ENCODE measurements at places on chromosomes 4 and X. TPM values are rescaled to one million over a fixed set of nuclear protein-coding genes. Genes with fewer than 3 reads are reported as not detected.

Gene ADH1A
- not detected for total RNA-seq

Gene RAB39B
- total RNA-seq = 8.3 TPM

Gene CRMP1
- 0.83 TPM for total RNA-seq

Gene RHOXF1
- not detected for total RNA-seq

Gene DMRTC1
- total RNA-seq = 0.23 TPM

Gene REPS2
- total RNA-seq = 9.6 TPM

Gene UXT
- 102 TPM for total RNA-seq

Gene ARMCX2
- total RNA-seq = 20.7 TPM

Gene XAGE5
- not detected for total RNA-seq

Gene FREM3
- not detected for total RNA-seq

DNA sequence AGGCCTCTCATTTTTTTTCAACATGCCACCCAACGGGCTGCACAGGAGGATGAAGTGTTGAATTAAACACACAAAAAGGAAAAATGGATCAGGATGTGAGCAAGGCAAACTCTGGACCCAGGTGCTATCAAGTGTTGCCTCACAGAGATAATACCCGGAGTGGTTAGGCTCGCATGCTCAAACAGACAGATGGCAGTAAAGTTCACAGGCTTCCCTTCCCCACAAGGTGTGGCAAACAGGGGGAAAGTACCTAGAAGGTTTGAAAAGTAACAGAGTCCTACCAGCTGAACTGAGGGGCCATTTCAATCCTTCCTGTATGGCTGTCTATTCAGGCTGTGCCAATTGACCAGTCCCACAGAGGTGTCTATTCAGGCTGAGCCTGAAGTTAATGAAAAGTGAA, 123.9 kb upstream of the GC start:
- no peaks in the 10 kb centered on the region for H3K27me3 ChIP-seq
- no peaks in the 10 kb centered on the region for H3K4me1 ChIP-seq
- H3K4me3 ChIP-seq = no peak overlapping the region
- no peak for DNase-seq
- H3K36me3 ChIP-seq = no peaks in the 10 kb centered on the region

GRCh38 chrX:41728125-41728524, 4.1 kb downstream of the GPR82 start:
- H3K4me1 ChIP-seq = peaks cover 18% of the 10 kb centered on the region
- H3K27ac ChIP-seq = no peak overlapping the region
- H3K36me3 ChIP-seq = no peaks in the 10 kb centered on the region
- H3K4me3 ChIP-seq = no peak overlapping the region
- no peak for DNase-seq
- no peaks in the 10 kb centered on the region for H3K27me3 ChIP-seq

- H3K36me3 ChIP-seq = no peaks in the 10 kb centered on the region
- DNase-seq = no peak
- no peaks in the 10 kb centered on the region for H3K27me3 ChIP-seq
These were observed 220.8 kb downstream of the SPANXN3 start for GRCh38 chrX:143296521-143296920.

- no peak overlapping the region for H3K4me3 ChIP-seq
- no peaks in the 10 kb centered on the region for H3K36me3 ChIP-seq
- DNase-seq = no peak
- no peaks in the 10 kb centered on the region for H3K27me3 ChIP-seq
These were observed 869.0 kb downstream of the SH3BGRL start for GRCh38 chrX:82070948-82071347.

GRCh38 chrX:111098874-111099273, 2.9 kb downstream of the PAK3 start:
- H3K27ac ChIP-seq = no peak overlapping the region
- H3K4me3 ChIP-seq = no peak overlapping the region
- no peaks in the 10 kb centered on the region for H3K27me3 ChIP-seq
- H3K4me1 ChIP-seq = peaks cover 4% of the 10 kb centered on the region
- H3K36me3 ChIP-seq = no peaks in the 10 kb centered on the region
- peak; percentile 86 for DNase-seq

DNA sequence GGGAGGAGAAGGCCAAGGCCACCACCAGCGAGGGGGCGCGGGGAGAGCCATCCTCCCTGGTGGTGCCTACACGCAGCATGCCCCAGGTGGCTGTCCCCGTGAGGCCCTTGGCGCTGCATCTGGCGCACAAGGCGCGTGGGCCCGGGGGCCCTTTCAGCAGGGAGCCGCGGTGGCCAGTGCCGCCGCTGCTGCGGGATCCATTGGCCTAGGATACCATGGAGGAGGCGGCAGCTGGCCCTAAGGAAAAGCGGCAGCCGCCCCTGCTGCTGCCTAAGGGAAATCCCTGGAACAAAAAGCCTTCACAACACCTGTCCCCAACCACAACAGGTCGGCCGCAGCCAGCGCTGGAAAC, 1059.6 kb downstream of the TECRL start:
- no peaks in the 10 kb centered on the region for H3K27me3 ChIP-seq
- H3K36me3 ChIP-seq = no peaks in the 10 kb centered on the region
- DNase-seq = no peak
- no peak overlapping the region for H3K27ac ChIP-seq

DNA sequence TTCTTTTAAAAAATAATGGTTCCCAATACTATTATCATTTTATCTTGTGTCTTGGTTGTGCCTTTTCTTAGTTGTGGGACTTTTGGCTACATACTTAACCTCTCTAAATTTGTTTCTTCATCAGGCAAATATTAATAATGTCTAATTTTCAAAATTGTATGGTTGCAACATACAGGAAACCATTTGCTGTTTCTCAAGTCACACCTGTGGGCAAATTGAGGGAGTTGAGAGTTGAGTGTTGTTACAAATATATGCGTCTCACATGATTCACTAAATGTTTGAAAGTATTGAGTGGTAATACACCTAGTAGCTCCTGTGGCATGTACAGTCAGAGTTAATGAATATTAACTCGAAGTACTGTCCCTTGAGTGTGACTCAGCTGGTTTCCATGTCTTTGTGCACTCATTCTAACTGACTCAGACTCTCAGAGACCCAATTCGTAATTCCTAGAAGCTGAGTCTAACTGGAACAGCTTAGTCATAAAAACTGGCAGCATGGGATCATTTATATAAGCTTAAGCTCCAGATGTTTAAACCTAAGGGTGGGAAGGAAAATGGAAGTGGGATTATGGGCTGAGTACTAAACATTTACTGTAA, 802.4 kb downstream of the TRIML1 start:
- H3K27me3 ChIP-seq = no peaks in the 10 kb centered on the region
- DNase-seq = no peak
- H3K36me3 ChIP-seq = no peaks in the 10 kb centered on the region
- H3K4me3 ChIP-seq = no peak overlapping the region

GRCh38 chr4:151415978-151416377, 7.0 kb downstream of the FHIP1A start:
- H3K4me3 ChIP-seq = no peak overlapping the region
- no peak for DNase-seq
- no peaks in the 10 kb centered on the region for H3K4me1 ChIP-seq
- no peak overlapping the region for H3K27ac ChIP-seq

DNA sequence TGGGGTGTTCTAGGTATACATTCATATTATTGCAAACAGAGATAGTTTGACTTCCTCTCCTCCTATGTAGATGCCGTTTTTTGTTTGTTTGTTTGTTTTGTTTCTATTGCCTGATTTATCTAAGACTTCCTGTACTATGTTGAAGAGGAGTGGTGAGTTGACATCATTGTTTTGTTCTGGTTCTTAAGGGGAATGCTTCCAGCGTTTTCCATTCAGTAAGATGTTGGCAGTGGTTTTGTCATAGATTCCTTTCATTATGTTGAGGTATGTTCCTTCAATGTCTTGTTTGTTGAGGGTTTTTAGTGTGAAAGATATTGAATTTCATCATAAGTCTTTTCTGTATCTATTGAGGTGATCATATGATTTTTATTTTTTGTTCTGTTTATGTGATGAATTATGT, 401.6 kb upstream of the EPHA5 start:
- H3K36me3 ChIP-seq = no peaks in the 10 kb centered on the region
- no peak overlapping the region for H3K27ac ChIP-seq
- no peaks in the 10 kb centered on the region for H3K4me1 ChIP-seq
- H3K27me3 ChIP-seq = no peaks in the 10 kb centered on the region

- no peak overlapping the region for H3K27ac ChIP-seq
- H3K27me3 ChIP-seq = no peaks in the 10 kb centered on the region
- no peaks in the 10 kb centered on the region for H3K4me1 ChIP-seq
These were observed 501.9 kb downstream of the GABRG1 start for GRCh38 chr4:45621971-45622370.

GRCh38 chr4:110808351-110808878, 185.5 kb upstream of the PITX2 start:
- no peak overlapping the region for H3K27ac ChIP-seq
- H3K36me3 ChIP-seq = no peaks in the 10 kb centered on the region
- DNase-seq = no peak
- H3K27me3 ChIP-seq = no peaks in the 10 kb centered on the region
- H3K4me3 ChIP-seq = no peak overlapping the region
- no peaks in the 10 kb centered on the region for H3K4me1 ChIP-seq

DNA sequence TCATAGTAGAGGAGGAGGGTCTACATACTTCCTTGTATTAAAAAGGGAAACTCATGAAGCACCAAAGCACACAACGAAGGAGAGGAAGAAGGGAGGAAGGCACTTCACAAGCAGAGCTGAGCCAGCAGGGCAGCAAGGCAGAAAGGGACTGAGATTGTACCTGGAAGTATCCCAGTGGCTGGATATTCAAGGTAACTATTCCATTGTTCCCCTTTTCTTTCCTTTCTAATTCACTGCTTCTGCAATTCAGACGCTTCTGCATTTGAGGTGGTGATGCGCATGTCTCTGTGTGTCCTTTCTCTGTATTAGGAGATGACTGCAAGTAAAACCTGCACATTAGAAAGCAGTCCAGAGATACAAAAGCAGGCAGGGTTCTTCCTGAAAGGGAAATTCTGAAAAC, 54.9 kb downstream of the UBQLN2 start:
- no peak for DNase-seq
- no peak overlapping the region for H3K4me3 ChIP-seq
- no peaks in the 10 kb centered on the region for H3K27me3 ChIP-seq
- no peaks in the 10 kb centered on the region for H3K36me3 ChIP-seq

- no peak for DNase-seq
- no peaks in the 10 kb centered on the region for H3K4me1 ChIP-seq
- no peaks in the 10 kb centered on the region for H3K27me3 ChIP-seq
- H3K4me3 ChIP-seq = no peak overlapping the region
These were observed 231.7 kb upstream of the TAPT1 start for GRCh38 chr4:16457944-16458343.

DNA sequence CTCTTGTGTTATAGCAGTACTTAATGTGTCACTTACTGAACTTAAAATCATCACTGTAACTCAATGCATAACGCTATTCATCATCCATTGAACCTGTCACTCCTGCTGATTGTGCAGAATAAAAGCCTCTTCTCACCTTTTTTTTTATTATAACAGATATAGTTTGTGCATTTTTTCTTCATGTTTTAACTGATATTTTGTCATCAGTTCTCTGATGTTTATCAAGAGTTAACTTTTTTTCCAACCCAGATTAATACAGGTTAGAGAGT, 100.4 kb downstream of the SLIT2 start:
- DNase-seq = no peak
- no peaks in the 10 kb centered on the region for H3K36me3 ChIP-seq
- no peak overlapping the region for H3K27ac ChIP-seq

DNA sequence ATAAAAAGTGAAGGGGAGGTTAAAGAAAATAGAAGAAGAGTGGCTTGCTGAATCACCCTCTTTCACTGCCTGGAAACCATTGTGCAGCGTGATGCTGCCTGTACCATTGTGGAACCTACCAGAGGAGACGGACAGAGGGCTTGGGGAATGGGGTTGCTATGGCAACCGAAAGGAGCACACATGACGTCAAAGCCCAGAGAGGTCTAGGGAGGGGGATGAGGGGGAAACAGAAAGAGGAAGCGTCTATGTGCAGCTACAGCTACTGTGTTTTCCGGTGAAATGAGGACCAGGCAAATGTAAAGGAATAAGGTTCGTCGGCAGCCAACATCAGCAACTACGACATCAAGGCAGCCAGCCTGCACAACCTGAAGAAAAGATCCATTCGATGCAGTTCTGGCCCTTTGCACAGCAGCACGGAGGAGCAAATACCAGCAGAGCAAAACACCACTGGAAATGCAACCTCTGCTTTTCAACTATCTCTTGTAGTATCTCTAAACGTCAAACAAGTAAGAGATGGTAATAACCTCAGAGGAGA, at the start of gene MAPK10:
Gene MAPK10, minus strand, starts transcription at position 110 of the 535 bp plus-strand sequence.
- H3K36me3 ChIP-seq = no peaks in the 10 kb centered on the region
- no peaks in the 10 kb centered on the region for H3K4me1 ChIP-seq

Measured in spleen (tissue), 13 donors.